ENCODE measurements at places on chromosomes 16 and 17.

- DNase-seq, result peak; percentile 28
Observed at GRCh38 chr17:78414178-78415162, 36.0 kb downstream of the PGS1 start.

DNA sequence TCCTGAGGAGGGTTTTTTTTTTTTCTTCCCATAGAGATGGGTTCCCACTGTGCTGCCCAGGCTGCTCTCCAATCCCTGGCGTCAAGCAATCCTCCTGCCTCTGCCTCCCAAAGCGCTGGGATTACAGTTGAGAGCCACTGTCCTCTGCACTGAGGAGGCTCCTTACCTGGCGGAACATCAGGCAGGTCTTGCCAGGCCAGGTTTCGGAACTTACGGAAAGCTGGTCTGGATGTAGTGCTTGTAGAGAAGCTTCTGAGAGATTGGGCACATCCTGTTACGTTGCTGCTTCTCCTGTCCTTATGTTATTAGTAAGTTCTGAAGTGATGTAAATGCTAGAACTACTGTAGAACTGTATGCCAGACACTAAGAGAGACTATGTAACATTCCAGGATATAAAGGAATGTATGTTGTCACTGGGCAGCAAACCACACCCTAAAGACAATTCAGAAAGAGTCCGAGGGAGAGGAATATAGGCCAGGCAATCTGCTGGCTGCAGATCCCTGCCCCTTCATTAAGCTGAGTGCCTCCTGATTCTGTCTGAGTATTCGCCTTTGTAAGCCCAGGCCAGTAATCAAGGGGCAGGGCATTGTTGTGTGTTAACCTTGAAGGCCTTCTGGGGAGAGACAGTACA is 21.1 kb downstream of the ETV4 start:
- DNase-seq, result no peak

DNA sequence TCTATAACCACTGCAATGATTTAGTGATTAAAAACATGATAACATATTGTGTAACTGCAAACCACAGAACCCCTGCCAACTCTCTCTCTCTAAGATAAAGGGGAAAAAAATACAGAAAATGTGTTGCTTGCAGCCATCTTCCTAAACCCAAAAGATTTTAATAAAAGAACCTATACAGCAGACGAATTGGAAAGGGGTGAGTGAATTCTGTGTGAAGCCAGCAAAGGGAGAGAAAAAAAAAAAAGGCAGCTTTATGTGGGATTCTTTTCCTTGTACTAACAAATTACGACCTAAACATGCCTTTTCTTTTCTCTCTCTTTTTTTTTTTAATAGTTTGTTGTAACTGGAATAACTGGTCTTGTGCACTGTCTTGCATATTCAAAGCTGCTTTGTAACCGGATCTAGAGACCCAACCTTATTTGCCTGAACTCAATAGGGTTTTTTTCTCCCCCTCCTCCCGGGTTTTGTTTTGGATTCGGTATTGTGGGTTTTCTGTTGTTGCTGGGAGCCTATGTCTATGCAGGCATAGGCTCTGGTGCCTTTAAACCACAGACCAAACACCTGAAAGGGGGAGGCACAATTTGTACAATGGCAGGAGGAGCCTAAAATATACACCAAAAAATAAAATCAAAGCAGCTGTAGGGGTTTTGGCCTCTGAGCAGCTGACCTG is 7.0 kb upstream of the ZFHX3 start:
- DNase-seq, result no peak

DNA sequence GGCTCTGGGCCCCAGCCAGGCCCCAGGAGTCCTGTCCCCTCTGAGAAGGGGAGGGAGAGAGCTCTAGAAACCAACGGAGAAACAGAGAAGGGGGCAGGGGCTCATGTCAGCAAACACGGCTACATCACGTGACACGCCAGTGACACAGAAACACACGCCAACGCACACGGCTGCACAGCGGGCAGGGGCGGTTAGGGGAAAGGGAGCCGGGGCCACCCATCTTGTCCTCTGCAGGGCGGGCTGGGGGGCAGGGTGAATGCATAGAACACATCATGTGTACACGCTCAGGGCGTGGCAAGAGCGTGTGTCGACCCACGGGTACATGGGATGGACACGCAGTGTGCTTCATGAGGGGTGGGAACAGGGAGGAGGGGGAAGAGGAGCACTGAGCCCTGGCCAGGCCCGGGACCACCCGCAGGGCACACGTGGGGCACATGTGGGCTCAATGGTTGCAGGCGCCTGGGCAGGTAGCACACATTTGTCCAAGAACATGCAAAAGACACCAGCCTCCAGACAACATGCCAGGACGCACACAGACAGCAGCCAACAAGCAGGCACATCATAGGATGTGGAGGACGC is 4.6 kb downstream of the HSD3B7 start:
- DNase-seq, result no peak

DNA sequence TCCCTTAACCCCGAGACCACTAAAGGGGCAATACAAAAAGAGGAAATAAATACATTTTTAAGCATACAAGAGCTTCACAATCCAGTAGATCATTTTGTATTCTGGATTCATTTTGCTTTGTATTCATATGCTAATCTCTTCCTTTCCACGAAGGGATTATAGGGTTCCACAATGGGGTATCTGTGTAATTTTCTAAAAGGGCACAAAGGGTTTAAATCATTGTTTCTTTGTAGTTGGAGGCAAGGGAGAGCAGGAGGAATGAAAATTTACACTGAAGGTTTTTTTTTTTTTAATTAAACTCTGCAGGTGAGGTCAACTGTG is 592 bp upstream of the NUFIP2 start:
- DNase-seq, result no peak

DNA sequence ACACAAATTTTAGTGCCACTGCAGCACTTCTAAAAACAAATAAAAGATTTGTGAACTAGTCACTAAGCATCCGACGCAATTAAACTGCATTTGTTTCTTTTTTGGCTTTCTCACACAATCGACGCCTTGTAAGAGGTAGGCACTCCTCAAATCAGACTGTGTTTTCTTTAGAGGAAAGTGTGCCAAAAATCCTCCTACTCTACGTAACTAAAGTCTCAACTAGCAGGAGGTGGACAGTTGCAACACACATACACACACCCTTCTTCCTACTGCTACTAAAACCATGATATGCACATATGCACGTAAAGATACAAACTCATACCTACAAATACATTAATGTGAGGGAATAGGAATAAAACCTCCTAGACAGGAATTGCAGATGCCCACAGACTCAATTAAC is 844.7 kb upstream of the SOX9 start:
- no peak for DNase-seq

Measured in activated T-helper 1 cell treated with anti-CD3 and anti-CD28 coated beads, Interleukin-2, amount 50 U/mL, for 16 hours (primary cell).